Pancreas (tissue), 10 donors: ENCODE measurements at places on chromosomes 1 and 21. TPM values are rescaled to one million over a fixed set of nuclear protein-coding genes. Genes with fewer than 3 reads are reported as not detected.

- DNase-seq, result no peak
These were observed 33.2 kb downstream of the PKP1 start for GRCh38 chr1:201316556-201316955.

DNA sequence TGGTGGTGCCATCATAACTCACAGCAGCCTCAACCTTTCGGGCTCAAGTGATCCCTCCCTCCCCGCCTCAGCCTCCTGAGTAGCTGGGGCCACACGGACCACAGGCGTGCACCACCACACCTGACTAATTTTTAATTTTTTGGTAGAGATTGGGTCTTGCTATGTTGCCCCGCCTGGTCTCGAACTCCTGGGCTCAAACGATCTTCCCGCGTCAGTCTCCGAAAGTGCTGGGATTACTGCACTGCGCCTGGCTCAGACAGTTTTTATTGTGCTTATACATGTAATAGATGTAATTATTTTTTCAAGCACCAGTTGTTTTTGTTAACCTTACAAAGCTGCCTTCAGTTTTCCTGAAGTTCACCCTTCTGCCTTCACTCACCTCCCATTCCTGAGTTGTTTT is 38.0 kb upstream of the HMGN1 start:
- DNase-seq, result no peak

DNA sequence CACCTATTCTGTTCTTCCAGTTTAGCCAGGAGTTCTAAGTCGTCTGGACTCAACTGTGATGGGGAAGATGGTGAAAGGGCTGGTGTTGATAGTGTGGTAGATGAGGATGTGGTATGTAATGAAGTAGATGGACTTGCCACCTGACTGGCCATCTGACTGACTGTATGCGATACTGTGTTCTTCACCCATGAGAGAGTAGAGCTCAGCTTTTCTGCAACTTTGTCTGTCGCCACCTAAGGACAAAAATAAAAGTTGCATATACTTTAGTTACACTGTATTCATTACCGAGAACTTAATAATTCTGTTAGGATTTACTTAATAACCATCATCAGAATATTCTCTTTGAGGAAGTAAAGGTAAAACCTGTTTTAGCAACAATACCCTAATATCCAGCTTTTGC is 48.5 kb downstream of the EVI5 start:
- no peak for DNase-seq

- DNase-seq, result no peak
These were observed 59.1 kb upstream of the JUN start for GRCh38 chr1:58842941-58843340.

The KLHDC8A gene
- 1.5 TPM for total RNA-seq

The KRTAP19-3 gene
- not detected for total RNA-seq

The RHBDL2 gene
- 0.52 TPM for total RNA-seq

The GBP4 gene
- 1.3 TPM for total RNA-seq
